Stimulated activated CD8-positive, alpha-beta memory T cell treated with anti-CD3 and anti-CD28 coated beads, Interleukin-4, amount 100 ng/mL, for 1 hour (primary cell): ENCODE measurements at places on chromosomes 5 and 9.

DNA sequence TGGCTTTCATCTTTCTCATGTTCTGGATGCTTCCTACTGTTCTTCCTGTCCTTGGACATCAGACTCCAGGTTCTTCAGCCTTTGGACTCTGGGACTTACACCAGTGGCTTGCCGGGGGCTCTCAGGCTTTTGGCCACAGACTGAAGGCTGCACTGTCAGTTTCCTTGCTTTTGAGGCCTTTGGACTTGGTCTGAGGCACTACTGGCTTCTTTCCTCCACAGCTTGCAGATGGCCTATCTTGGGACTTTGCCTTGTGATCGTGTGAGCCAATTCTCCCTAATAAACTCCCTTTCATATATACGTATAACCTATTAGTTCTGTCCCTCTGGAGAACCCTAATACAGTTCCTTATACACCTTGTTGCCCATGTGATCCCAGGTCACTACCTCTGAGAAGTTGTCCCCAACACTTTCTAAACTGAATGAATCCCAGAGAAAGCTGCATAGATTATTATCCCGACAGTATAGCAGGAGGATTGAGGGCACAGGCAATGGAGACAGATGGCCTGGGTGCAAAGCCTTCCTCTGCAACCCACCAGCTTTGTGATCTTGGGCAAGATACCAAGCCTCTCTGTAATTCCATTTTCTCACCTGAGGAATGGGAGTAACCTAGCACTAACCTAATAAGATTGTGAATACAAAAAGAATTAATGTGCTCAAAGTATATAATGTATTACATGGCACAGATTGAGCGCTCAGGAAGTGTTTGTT, 449.6 kb upstream of the BRINP1 start:
- no peak for DNase-seq

DNA sequence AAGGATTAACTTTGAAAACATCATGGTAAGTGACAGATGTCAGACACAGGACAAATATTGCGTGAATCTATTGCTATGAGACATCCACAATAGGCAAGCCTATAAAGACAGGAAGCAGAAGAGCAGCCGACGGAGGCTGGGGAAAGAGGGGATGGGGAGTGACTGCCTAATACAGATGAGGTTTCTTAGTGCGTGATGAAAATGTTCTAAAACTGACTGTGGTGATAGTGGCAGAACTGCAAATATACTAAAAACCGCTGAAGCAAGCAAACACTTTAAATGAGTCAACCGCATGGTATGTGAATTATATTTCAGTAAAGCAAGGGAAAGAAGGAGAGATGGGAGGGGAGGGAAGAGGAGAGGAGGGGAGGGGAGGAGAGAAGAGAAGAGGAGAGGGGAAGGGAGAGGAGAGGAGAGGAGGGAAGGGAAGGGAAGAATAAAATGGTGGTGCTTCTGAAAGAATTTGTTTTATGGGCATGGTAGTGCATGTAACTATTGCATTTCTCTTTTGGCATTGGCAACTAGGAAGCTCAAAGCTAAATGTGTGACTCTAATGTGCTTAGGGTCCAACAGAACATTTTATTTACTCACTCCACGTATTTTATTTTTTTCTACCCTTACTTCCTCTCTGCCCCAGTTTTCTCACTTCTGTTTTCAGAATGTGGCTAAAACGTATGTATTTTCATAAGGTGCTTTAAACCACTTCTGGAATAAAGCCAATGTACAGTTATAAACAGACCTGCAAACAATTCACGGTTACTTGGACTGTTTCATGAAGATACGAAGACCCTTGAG, 21.3 kb downstream of the AKNA start:
- DNase-seq, result no peak

DNA sequence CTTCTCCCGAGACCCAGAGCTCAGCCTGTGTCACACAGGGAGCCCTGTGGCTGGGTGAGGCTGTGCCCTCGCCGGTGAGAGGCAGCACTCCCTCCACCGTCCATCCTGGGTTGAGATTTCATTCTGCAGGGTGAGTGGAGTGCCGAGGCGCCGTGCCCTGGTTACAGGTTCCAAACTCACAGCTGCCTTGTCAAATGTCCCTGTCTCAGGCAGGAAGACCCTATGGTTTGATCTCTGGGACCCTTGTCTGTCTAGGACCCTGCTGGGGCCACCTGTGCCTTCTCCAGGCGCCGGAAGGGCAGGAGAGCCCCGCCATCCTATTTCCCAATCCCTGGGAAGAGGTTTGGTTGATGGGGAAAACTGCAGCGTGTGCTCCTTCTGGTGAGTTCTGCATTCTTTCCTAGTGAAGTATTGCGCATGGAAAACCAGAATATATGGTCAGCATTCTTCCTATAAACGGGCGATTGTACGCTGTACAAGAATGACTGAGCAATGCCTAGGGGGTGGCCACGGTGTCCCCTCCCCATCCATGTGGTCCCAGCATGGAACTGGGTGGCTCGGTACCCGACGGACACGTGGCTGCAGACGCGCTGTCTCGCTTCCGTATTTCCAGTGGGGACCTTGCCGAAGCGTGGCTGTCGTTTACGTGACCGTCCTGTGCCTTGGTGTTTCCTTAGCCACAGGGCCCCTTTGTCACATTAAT, 95.9 kb upstream of the COL5A1 start:
- DNase-seq, result no peak

GRCh38 chr5:14147210-14147609, 4.1 kb downstream of the TRIO start:
- no peak for DNase-seq

GRCh38 chr9:17725399-17726010, 146.6 kb downstream of the SH3GL2 start:
- DNase-seq, result no peak

DNA sequence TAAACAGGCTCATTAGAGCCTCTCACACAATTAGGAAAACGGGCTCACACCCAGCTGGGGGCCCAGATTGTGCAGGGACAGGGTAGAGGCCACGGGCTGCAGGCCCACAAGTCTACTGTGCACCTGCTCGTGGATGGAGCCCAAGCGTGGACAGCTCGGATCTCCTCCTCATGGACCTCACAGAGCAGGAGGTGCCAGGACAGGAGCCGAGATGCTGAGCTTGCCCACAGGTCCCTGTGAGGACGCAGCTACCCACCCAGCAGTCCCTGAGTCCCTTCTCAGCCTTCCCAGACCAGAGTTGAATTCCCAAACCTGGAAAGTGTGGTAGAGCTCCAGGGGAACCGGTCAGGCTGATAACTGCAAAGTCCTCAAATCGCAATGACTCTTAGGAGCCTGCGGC, 70.6 kb upstream of the OLFM1 start:
- DNase-seq, result no peak

- no peak for DNase-seq
Measured at GRCh38 chr9:114163517-114163951, 8.2 kb downstream of the COL27A1 start.

- no peak for DNase-seq
Measured at GRCh38 chr5:87327998-87328397, 60.3 kb downstream of the RASA1 start.

GRCh38 chr9:6575324-6576034, 70.0 kb downstream of the GLDC start:
- no peak for DNase-seq

GRCh38 chr9:16816011-16816410, 54.5 kb downstream of the BNC2 start:
- no peak for DNase-seq

GRCh38 chr9:126207256-126207655, 119.4 kb upstream of the MVB12B start:
- no peak for DNase-seq

DNA sequence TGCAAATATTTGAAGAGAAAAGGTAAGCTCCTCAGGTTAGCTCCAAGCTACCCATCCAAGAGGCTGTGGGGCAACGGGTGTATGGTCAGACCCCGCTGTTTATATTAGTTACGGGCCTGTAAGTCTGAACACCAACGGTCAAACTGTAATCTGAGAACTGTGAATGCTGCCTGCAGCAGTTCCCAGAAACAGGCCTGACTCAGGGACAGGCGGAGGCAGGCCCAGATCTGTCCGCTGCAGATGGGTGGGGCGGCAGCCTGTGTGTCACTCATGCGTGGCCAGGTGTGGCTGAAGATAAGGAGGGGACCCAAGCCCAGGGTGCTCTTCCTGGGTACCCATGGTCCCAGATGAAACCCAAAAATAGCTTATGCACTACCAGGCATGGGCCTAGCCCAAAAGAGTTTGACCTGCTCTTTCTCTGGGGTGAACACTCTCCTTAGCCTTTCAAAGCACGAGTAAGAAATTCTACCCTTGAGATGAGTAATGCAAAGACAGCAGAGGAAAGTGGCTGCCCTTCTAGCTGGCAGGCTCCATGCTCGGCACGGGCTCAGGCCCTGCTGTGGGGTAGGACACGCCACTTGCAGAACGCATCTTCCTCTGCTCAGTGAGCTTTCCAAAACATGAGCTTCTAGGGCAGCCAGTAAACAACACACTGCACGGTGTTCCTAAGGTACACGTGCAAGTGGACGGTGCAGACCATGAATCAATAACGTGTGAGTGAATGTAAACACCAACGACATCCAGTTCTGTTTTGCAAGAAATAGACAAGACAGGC, 9.1 kb downstream of the UBAC1 start:
- DNase-seq, result no peak

GRCh38 chr9:109918339-109919163, 138.6 kb downstream of the PALM2AKAP2 start:
- no peak for DNase-seq

DNA sequence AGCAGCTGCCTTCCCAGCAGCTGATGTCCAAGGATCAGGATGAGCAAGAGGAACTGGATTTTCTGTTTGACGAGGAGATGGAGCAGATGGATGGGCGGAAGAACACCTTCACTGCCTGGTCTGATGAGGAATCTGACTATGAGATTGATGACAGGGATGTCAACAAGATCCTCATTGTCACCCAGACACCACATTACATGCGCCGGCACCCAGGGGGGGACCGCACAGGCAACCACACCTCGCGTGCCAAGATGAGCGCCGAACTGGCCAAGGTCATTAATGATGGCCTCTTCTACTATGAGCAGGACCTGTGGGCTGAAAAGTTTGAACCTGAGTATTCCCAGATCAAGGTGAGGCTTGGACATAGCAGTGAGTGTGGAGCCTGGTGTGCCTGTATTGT, 46.9 kb downstream of the LARP1 start:
- DNase-seq, result no peak

DNA sequence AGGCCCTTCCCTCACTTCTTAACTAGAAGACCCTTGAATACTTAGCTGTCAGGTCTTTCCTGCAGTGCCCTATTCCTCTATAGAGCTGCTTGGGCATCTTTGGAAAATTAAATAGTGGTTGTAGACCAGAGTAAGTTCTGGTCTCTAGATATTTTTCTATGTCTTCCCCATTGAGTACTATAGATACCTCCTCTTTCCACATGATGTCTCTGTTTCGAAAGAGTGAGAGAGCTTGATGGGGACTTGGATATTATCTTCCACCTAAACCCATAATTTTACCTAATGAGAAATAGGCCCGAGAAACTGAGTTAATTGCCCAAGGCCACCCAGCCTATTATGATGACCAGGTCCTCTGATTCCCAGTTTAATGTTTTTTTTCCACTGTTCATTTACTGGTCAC, 40.2 kb downstream of the SPEF2 start:
- DNase-seq, result no peak

DNA sequence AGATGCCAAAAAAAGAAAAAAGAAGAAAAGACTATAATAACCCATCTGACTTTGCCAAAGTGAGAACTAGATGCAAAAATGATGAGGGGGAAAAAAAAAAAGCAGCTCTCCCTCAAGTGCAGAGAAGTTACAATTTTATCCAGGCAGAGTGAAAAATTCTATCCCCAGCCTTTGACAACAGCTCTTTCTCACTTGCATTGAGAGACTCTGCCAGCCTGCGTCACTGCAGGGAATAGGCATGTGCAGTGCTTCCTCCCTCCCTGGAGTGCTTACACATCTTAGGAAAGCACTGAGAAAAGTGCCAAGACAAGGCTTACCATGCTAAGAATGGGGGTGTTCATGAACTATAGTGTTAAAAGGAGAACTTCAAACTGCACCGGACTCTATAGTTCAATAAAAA, 418.6 kb upstream of the TYRP1 start:
- no peak for DNase-seq

GRCh38 chr5:2841208-2841607, 89.7 kb upstream of the IRX2 start:
- DNase-seq, result no peak
